ENCODE measurements at places on chromosomes 11 and 22. TPM values are rescaled to one million over a fixed set of nuclear protein-coding genes. Genes with fewer than 3 reads are reported as not detected.

IFITM10 gene
- total RNA-seq, result 1.0 TPM

OR8G1 gene
- not detected for total RNA-seq

CLMP gene
- total RNA-seq, result 23.7 TPM

OR52A1 gene
- total RNA-seq, result not detected

NEFH gene
- 0.16 TPM for total RNA-seq

DEFB131B gene
- not detected for total RNA-seq

MAP6 gene
- total RNA-seq, result 1.9 TPM

PDE3B gene
- total RNA-seq, result 1.8 TPM

XPNPEP3 gene
- 7.6 TPM for total RNA-seq

APOL1 gene
- total RNA-seq, result 18.1 TPM

FGF3 gene
- not detected for total RNA-seq

MS4A12 gene
- not detected for total RNA-seq

All from A549 treated with Mapracorat at 1 μM for 4 hours (cell line).